T follicular helper cell (primary cell): ENCODE measurements at places on chromosomes 4 and X.

GRCh38 chr4:178349601-178350000, 907.4 kb upstream of the AGA start:
- no peak for DNase-seq

- DNase-seq: no peak
Measured at GRCh38 chrX:23332101-23332887, 2.4 kb upstream of the PTCHD1 start.

DNA sequence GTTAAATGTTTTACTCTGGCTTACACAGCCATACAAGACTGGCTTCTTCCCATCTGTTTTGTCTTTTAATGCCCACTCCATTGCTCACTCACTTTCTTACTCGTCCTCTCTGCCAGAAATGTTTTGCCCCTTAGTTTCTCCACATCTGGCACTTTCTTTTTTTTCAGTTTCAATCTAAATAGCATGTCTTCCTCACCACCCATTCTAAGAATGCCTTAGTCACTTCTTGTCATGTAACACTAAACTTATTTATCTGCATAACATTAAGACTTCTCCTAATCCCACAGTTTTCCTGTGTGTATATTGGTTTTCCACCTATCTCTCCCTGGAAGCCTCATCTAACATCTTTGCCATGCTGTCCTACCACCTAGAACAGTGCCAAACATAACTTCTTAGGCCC, 119.3 kb downstream of the ADAMTS3 start:
- DNase-seq: no peak

GRCh38 chr4:39259571-39260330, 77.4 kb downstream of the WDR19 start:
- DNase-seq: no peak

DNA sequence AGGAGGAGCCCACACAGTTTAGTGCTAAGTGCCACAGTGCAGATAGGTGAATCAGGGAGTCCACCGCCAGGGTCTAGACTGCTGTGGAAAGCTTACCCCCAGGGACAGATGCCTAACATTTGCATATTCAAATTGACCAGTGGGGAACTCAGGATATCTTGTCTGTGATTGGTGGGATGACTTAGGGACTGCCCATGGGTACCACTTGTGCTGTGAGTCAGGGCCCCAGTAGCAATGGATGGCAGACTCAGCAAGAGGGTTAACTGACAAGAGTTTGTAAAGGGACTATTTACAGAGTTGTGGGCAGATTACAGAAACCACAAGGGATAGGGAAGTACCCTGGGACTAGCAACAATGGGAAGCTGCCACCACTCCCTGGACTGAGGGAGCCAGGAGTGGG, 282.1 kb downstream of the BCOR start:
- no peak for DNase-seq

- DNase-seq: no peak
Measured at GRCh38 chr4:73615613-73616012, 4.6 kb downstream of the RASSF6 start.

GRCh38 chr4:142497606-142498005, 348.5 kb downstream of the INPP4B start:
- no peak for DNase-seq

- no peak for DNase-seq
Measured at GRCh38 chr4:170068438-170069128, 21.2 kb downstream of the AADAT start.

- peak; percentile 33 for DNase-seq
Measured at GRCh38 chr4:80072228-80072743, 743 bp downstream of the ANTXR2 start.

DNA sequence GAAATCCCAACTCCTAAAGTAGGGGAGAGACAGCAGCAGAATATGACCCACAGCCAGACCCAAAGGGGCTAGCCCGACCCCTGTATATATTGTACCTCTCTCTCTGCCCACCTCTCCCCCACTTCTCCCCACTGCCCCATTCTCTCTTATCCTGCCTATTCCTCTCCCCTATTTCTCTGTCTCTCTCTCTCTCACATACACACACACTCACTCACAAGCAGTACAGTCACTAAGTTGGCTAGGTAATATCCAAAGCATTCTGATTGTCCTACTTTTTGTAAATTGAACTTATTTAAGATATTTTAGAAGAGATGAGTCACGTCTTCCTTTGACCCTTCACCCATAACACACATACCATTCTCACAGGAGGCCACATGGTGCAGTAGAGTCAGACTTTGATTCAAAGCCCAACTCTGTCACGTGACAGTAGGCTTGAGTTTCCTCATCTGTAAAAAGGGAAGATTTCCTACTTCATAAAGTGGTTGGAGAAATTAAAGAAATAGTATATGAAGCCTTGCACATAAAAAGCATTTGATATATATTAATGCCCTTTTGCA, 29.5 kb downstream of the SRPX2 start:
- DNase-seq: no peak

DNA sequence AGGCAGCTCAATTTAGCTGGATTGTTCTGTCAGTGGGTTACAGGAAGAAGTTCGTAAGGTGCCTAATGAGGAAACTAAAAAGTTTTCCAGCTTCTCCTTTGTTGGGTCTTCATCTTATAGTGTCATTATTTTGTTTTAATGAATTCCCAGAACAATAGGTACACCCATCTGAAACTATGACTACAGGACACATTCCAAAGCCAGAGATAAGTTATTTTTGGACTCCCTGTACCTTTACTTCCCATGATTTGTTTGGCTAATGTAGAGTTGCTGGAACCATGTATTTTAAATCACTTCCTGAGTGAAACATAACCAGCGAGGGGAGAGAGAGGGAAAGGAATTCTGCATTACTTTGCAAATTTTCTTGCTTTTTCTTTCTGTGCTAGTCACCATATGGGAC, 114.0 kb downstream of the CLCN5 start:
- DNase-seq: no peak

DNA sequence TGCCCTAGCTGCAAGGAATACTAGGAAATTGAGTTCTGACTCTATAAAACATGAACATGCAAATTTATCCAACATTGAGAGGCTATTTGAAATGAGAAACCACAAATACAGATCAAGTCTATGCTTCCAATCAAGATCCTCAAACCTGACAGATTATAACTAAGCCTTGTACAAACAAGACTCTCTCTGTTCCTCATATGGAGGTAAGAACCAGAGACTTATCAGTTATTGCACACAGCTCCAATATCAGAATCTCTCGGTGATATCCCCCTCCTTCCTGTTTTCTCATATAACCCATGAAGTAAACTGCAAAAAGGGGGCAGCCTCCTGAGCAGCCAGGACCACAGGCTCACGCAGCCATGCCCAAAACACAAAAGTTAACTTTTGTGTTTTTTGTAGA, 36.5 kb downstream of the FBXW7 start:
- DNase-seq: no peak

DNA sequence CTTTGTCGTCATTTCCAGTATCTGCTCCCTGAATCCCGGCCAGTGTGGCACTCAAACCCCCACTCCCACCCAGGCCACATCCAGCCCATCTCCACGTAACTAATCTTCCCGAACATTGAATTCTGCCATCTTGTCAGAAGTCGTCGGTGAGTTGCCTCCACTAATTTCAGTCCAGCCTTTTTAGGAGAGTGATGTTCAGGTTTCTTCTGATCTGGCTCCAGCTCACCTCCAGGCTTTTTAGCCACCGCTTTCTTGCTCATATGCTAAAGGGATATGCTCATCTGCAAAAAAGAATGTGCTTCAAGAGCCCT, 1.3 kb downstream of the TMEM165 start:
- no peak for DNase-seq

DNA sequence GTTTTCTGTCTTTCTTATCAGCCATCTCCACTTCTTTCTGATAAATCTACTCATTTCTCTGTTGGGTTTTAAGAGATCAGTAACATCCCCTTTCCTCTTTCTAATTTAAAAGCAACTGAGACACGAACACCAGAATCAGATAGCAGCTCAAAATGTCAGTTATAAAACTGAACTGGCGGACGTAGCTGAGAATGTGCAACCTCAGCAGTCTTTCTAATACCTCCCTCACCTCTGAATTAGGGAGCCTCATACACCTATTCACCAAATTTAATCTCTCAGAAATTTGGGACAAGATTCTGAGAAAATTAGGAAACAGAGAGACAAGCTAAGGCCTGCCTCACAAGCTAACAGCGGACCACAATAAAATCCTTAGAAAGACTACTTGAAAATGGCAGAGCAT, 52.0 kb upstream of the ACSL4 start:
- DNase-seq: no peak
